CD4-positive, alpha-beta T cell treated with Interleukin-6 at 100 ng/mL for 8 hours (primary cell): ENCODE measurements at places on chromosomes 16 and 17.

DNA sequence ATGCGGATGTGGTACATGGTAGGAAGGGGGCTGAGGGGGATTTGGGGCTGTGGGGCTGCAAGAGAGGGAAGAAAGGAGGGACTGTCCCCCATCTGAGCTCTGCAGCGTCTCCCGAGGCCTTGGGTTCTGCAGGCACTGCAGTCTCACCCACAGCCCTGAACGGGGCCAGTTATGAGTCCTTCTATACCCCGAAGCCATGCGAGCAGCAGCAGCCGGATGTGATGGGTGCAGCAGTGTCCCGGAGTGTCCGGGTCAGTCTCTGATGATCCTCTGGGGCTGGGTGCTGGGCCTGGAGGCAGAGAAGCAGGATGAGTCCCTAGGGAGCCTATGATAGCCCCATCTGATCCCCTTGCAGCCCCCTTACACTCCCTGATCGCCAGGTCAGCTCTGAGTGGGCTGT is 41.5 kb downstream of the CPNE2 start:
- no peak for DNase-seq

GRCh38 chr16:82506692-82507670 is 119.8 kb upstream of the CDH13 start:
- DNase-seq, result no peak

DNA sequence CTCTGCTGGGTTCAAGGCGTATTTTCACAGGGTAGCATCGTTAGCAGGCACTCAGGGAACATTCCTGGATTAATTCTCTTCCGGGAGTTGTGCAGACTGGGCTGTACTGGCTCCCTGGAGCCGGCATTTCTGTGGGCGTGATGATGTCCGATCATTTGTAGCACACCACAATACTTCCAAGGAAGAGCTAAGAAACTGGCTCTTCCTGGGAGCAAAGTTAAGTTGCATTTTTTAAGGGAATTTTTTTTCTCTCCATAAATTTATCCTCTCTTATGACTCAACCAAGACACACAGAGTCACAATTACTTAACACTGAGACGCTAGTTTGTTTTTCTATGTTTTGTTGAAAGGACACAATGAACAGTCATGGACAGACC is 211.6 kb upstream of the FOXF1 start:
- DNase-seq, result no peak

DNA sequence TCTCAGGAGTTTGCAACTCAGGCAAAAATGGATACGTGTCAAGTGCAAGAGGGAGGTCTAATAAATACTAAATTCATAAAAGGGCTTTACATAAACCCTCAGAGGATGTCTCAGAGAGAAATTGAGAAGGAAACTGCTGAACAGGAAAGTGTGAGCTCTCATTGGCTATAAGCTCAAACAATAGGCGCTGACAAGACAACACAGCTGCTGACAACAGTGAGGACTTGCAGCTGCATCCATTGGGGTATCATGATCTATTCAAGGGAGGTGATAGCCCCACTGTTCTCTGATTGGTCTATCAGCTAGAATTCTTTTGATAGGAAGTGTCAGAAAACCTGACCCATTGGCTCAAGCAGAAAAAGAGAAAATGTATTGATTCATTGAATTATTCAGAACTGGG is 187.2 kb downstream of the CBLN1 start:
- DNase-seq, result no peak

- no peak for DNase-seq
These were observed 6.4 kb downstream of the ZNF207 start for GRCh38 chr17:32356378-32356743.

DNA sequence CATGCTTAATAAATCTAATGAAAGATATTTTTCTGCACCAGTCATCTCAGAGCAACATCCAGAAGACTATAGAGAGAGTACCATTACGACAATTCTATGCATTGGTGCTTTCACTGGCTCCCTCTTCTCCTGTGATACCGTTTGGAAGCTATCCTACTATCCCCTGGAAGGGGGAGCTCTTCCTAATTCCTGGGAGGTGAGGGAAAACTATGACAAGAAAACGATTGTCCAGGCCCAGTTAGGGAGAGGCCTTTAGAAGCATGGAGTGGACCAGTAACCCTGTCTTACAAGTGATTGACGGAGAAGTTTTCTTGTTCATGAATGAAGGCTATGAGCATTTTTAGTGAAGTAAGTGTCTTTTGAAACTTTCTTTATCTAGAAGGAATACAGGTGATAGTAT is 150.2 kb downstream of the TANC2 start:
- DNase-seq, result no peak

DNA sequence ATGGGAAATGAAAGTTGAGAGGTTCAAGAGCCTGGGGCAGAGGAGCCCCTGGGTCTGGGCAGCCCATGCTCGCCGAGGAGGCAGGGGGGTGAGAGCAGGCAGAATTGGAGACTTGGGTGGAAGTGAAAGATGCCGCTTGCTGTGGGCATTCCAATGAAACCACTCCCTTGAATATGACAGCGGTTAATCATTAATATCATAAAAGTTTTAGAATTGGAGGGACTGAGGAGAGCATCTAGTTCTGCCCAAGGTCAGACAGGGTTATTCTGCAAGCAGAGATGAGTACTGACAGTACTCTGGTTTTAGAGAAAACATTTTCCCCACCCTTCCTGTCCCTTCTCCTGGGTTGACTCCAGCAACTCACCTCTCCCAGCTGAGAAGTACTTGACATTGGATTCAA is 180.2 kb downstream of the MSI2 start:
- no peak for DNase-seq

- DNase-seq, result no peak
These were observed 7.4 kb upstream of the FASN start for GRCh38 chr17:82105417-82105881.

GRCh38 chr17:43920500-43921095 is 13.3 kb upstream of the MPP2 start:
- DNase-seq, result no peak

DNA sequence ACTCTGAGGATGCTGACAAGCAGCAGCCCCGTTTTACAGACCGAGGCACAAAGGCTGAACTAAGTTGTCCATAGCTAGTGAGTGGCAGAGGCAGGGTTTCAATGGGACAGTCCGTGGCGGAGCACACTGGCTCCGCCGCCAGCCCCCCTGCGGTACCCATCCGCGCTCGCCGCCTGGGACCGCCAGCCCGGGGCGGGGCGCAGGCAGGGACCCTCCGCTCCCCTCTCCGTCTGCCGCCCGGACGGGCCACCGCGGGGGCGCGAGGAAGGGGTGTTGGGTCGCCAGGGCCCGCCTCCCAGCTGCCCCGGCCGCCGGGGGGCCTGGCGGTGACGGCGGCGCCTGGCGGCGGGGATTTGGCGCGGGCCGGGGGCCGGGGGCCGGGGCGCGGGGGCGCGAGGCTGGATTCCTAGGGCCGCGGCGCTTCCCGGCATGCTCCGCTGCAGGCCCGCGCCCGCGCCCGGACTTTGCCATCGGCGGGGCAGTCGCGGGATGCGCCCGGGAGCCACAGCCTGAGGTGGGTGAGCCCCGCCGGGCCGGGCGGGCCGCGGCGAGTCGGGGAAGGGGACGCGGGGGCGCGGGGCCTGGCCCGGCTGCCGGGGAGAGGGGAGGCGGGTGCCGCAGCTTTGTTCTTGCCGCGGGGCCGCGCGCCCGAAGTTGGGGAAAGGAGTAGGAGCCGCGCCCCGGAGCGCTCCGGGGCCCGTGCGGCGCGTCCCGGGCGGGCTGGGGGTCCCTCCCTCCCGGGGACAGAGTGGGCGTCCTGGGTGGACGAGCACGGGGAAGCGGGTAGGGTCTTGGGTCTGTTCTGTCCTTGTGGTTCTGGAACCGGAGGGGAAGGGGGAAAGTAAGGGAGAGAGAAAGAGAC is at the start of gene TMEM98:
Gene TMEM98 (plus strand): TSS at position 430 of the 862 bp plus-strand sequence. CDS start 3,376 bp downstream, outside the sequence.
- no peak for DNase-seq
